Immature natural killer cell (primary cell): ENCODE measurements at places on chromosomes 12 and 14. TPM values are rescaled to one million over a fixed set of nuclear protein-coding genes. Genes with fewer than 3 reads are reported as not detected.

DNA sequence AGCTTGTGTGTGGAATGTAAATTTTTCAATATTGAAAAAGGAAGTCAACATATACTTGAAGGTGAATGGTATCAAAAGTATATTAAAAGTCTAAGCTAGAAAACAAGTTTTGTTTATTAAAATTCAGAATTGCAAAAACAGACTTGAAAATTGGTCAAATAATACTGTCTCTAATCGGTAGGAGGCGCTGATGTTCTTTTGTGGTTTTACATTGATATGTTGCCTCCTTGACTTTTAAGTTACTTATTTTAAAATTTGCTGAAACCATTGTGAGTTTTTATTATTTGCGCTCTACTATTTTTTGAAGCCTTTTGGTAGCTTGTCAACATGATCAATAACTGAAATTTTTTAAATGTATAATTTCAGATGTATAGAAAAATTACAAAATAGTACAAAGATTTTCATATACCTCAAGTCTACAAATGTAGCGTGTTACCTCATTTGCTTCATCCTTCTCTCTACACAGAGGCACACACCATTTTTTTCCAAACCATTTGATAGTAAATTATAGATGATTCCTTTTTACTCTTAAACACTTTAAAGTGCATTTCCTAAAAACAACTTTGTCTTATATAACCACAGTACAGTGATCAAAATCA lies 6.9 kb downstream of the RTRAF start:
- peak; percentile 26 for DNase-seq
- peak overlapping the region; percentile 68 for H3K27ac ChIP-seq
- H3K27me3 ChIP-seq: no peaks in the 10 kb centered on the region
- H3K4me1 ChIP-seq: peaks cover 35% of the 10 kb centered on the region

- H3K27me3 ChIP-seq: no peaks in the 10 kb centered on the region
- no peaks in the 10 kb centered on the region for H3K4me1 ChIP-seq
- DNase-seq: no peak
- no peaks in the 10 kb centered on the region for H3K36me3 ChIP-seq
Observed at GRCh38 chr12:80698256-80698655, 9.2 kb upstream of the MYF6 start.

DNA sequence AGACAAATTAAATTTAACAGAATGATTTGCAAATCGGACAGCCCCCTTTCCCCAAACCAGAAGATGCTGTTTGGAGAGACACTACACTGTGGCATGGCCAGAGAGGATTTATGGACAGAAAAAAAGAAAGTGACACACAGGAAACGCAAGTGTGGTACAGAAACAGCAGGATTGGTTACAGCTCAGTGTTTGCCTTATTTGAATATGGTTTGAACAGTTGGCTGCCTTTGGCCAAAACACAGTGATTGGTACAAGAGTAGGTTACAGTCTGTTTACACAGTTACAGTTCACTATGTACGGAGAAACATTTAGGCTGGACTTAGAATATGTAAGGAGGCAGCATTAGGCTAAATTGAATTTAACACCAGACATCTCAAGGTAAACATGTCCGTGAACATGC lies 335.3 kb downstream of the NPAS3 start:
- no peak overlapping the region for H3K4me3 ChIP-seq
- H3K4me1 ChIP-seq: no peaks in the 10 kb centered on the region
- no peaks in the 10 kb centered on the region for H3K27me3 ChIP-seq
- H3K36me3 ChIP-seq: no peaks in the 10 kb centered on the region
- no peak overlapping the region for H3K27ac ChIP-seq
- no peak for DNase-seq

- peak overlapping the region; percentile 28 for H3K27ac ChIP-seq
- DNase-seq: peak; percentile 36
- no peaks in the 10 kb centered on the region for H3K4me1 ChIP-seq
Observed at GRCh38 chr12:124321040-124321481, 26.2 kb downstream of the RFLNA start.

GRCh38 chr12:92138144-92138543 lies 7.5 kb downstream of the BTG1 start:
- peak overlapping the region; percentile 97 for H3K4me3 ChIP-seq
- peaks cover 38% of the 10 kb centered on the region for H3K36me3 ChIP-seq
- H3K4me1 ChIP-seq: peaks cover 80% of the 10 kb centered on the region
- peak overlapping the region; percentile 68 for H3K27ac ChIP-seq
- peaks cover 23% of the 10 kb centered on the region for H3K27me3 ChIP-seq
- DNase-seq: no peak

DNA sequence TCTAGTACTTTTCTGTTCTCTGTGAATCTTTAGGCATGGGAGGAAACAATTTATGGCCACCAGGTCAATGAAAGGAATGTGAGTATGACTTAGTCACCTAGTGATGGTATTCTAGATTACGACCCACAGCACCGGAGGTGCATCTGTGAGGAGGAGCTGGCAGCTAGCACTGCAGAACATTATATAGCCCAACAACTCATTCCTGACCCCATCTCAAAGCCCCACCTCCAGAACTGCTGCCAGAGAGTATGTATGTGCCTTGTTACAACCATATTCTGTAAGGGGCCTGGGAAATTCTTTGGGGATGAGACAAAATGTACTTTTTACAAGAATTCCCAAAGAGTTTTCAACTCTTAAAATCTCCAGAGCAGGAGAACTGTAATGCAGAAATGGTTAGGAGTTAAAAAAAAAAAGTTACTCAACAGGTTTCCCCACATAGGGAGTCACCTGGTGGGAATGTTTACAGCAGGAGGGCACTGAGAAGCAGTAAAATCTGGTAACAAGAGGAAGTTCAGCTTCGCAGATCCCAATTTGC lies 34.9 kb upstream of the CERS5 start:
- H3K4me3 ChIP-seq: no peak overlapping the region
- no peak for DNase-seq
- no peaks in the 10 kb centered on the region for H3K4me1 ChIP-seq

DNA sequence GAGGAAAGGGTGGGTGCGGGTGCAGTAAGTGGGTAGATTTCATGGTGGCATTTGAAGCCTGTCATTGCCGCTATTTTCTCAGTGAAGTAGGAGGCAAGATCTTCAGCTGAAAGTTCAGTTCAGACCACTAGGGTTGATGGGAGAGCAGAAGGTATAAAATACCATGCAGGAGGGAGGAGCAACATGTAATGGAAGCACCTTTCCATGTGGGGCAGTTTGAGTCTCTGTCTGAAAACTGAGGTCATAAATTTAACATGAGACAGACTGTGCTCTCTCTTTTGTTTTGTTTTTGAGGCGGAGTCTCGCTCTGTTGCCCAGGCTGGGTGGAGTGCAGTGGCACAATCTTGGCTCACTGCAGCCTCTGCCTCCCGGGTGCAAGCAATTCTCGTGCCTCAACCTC lies 22.7 kb downstream of the LRRC74A start:
- peaks cover 22% of the 10 kb centered on the region for H3K27me3 ChIP-seq
- peaks cover 3% of the 10 kb centered on the region for H3K4me1 ChIP-seq
- H3K27ac ChIP-seq: no peak overlapping the region
- H3K4me3 ChIP-seq: no peak overlapping the region
- DNase-seq: no peak

GRCh38 chr14:69004731-69005431 lies 25.8 kb upstream of the ACTN1 start:
- no peaks in the 10 kb centered on the region for H3K4me1 ChIP-seq
- DNase-seq: no peak
- no peaks in the 10 kb centered on the region for H3K36me3 ChIP-seq
- H3K27me3 ChIP-seq: no peaks in the 10 kb centered on the region

- no peak for DNase-seq
- H3K4me1 ChIP-seq: peaks cover 88% of the 10 kb centered on the region
Observed at GRCh38 chr14:89422181-89422951, 5.3 kb upstream of the FOXN3 start.

PTGDR gene
- 78.2 TPM for polyA plus RNA-seq

RND1 gene
- 0.63 TPM for polyA plus RNA-seq

NTN4 gene
- not detected for polyA plus RNA-seq

FMNL3 gene
- 12.6 TPM for polyA plus RNA-seq

AQP6 gene
- not detected for polyA plus RNA-seq
